ENCODE measurements at places on chromosomes 5 and 9.

DNA sequence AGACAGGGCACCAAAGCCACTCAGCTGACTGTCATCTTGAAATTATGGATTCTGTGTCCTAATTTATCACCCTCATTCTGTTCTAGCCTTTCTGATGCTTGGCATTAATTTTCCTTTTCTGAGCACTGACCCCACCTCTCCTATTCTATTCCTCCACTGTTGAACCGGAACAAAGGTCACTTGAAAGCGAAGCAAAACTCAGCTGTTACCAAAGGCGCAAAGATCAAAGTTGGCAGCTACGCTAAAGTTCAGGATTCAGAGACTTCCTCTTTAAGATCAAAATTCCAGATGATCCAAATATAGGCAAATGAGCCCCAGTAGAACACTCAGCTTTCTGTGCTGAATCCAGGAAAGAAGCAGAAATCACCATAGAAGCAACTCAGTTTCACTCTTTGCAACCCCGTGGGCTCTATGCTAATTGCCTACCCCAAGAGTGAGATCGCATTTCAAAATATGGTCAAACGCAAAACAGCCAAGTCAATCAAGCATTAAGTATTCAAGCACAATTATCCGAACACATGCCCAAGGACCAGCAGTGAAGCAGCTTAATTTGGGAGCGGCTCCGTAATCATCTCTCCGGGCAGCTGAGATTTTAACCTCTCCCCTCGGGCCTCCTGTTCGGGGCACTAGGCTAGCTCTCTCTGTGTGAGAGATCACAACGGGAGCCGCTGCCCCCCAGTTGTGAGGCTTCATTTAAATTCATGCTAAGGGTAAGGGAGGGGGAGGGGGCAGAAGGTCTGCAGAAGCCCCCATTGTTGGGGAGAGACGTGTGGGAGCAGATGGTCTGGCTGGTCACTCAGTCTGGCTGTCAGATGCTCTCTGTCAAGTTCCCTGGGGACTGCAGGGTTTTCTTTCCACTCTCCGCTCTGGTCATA, 288.6 kb downstream of the ELAVL2 start:
- no peak for DNase-seq

DNA sequence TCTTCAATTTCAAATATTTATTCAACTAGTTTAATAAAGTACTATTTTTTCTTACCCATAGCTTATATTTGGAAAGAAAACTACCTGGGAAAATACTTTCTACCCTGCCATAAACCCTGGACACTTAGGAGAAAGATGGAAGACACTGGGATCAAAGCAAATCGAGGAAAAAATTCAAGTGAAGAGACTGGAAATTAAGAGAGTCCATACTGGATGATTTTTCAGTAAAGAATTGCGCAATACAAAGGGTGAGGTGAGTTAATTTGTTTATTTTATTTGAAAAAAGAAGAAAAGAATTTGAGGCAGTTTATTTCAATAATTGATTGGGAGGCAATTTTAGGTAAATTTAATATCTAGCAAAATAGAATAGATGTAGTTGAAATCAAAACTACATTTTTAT, 331.8 kb upstream of the ITGA1 start:
- DNase-seq = no peak

GRCh38 chr9:6109986-6110385, 94.6 kb upstream of the RANBP6 start:
- DNase-seq = no peak

- DNase-seq = no peak
These were observed 25.9 kb downstream of the CSNK1G3 start for GRCh38 chr5:123537845-123538244.

- no peak for DNase-seq
These were observed 140.8 kb upstream of the LMX1B start for GRCh38 chr9:126472948-126473298.

GRCh38 chr9:74078647-74079046, 418.5 kb upstream of the RORB start:
- no peak for DNase-seq

DNA sequence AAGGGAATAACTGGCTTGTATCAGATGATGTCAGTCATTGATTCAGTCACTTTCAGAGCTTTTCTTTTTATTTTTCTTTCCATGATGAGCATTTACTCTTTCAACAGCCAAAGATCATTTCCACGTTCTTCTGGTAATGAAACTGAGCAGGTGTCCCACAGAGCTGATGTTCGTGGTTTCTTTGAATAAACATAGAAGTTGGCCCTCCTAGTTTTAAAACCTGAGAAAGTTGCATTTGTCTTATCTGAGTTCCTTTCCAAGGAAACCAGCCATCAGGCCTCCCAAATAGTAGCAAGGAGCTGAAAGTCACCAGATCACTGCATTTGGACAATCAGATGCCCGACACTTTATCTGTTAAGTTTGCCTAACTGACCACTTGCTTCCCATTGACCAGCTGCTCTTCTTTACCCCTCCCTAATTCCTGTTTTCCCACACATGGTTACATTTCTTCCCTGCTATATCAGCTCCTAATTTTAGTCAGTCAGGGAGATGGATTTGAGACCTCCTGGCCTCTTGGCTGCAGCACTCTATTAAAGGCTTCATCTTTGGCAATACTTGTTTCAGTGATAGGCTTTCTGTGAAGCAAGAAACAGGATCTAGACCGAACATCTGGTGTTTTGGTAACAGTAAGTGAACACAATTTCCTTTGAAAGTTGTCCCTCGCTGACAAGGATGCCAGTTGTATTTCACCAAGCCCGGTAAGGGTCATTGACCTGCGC, 420.8 kb downstream of the CHSY3 start:
- no peak for DNase-seq

DNA sequence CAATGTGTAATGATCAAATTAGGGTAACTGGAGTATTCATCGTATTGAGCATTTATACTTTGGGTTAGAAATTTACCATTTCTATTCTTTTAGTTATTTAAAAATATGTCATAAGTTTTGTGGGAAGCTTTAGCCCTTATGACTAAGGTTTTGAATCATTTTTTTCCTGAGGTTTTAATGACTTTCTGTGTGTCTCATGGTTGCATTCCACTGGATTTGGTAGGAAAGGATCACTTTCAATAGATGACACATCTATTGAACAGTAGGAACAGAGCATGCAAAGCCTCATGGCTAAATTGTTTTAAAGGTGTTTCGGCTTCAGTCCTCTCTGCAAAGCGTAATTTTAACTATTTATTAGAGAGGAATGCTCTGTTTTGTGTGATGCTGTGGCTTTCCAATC, 512.4 kb upstream of the CHD1 start:
- DNase-seq = no peak

- DNase-seq = no peak
These were observed 6.6 kb downstream of the SAXO1 start for GRCh38 chr9:19026375-19026774.

DNA sequence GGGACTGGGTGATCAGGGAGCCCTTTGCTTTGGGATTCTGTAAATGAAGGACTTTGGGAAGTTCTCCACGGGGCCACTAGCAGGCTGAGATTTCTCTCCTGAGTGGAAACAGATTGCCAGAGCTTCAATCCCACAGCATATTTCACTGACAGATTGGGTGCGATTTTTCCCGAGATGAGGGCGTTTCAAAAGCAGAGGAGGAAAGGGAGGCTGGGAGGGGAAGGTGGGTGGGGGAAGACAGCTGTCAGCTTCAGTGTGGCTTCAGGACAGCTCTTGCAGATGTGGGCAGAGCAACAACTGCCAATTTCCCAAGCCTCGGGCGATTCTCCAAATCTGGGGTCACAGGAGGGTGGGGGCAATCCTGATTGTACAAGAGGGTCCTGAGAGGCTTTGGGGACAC, 258.5 kb upstream of the ADRA1B start:
- DNase-seq = no peak

GRCh38 chr5:54186912-54187445, 123.4 kb downstream of the ARL15 start:
- DNase-seq = no peak

DNA sequence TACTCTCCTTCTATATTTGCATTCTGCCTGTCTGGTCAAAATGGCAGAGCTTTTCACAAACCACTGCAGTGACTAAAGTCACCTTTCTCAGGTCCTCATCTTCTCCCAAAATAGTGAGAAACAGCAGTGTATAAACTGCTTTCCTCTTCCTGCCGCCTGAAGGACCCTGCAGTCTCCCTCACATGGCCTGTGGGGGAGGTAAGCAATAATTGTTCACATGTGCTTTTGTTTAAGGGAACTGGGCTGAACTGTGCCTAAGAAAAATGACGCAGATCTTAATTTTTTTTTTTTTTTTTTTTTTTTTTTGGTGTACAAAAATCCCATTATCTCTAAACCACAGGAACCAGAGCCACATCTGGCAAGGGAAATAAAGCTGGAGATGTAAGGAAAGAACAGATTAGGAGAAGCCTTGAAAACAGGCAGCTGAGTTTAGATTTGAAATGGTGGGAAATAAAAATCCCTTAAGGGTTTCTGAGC, 131.7 kb upstream of the VLDLR start:
- DNase-seq = no peak

- DNase-seq = no peak
These were observed 526.2 kb upstream of the CDH6 start for GRCh38 chr5:30667293-30667692.

All from NCI-H1930 (cell line).